ENCODE measurements at places on chromosomes 5 and 9.

- peak; percentile 74 for DNase-seq
Observed at GRCh38 chr9:19085295-19085694, 17.4 kb downstream of the HAUS6 start.

DNA sequence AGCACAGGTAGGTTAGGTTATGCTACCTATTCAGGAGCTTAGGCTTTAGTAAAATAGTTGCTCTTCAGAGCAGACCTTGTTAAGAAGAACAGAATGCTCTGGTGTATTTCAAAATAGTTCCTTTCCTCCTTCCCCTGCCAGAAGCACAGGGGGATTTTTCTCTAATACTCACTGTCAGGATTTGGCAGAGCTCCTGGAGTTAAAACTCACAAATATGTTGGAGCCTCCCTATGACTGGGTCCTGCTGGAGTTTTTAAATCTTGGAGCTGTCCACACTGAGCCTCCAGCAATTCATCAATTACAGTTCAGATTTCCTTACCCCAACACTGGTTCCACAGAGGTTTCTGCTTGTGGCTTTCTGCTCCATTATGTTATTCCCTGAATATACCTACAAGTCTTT lies 1233.8 kb upstream of the WWC1 start:
- no peak for DNase-seq

- DNase-seq, result no peak
Observed at GRCh38 chr5:158800481-158800880, 299.2 kb downstream of the EBF1 start.

GRCh38 chr5:146082798-146083197 lies 22.6 kb downstream of the PLAC8L1 start:
- peak; percentile 51 for DNase-seq

DNA sequence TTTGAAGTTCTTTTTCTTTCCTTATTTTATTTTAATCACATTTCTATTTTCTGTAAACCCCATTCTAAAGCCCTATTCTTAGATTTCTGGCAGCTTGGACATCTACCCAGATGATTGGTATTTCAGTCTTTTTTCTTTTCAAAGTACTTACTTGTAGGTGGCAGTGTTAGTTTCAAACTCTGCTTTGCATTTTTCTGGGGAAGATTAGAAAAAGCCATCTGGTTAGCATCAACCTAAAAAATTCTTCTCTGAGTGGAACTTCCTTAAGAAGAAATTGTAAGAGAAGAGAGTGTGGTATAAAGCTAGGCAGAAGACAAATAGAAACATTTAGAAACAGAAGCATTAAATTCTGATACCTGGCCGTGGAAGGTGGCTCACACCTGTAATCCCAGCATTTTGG lies 17.2 kb upstream of the TENT2 start:
- no peak for DNase-seq

- DNase-seq, result no peak
Observed at GRCh38 chr5:10478436-10478835, 36.8 kb downstream of the ROPN1L start.

- DNase-seq, result no peak
Observed at GRCh38 chr5:3695818-3696217, 100.2 kb downstream of the IRX1 start.

DNA sequence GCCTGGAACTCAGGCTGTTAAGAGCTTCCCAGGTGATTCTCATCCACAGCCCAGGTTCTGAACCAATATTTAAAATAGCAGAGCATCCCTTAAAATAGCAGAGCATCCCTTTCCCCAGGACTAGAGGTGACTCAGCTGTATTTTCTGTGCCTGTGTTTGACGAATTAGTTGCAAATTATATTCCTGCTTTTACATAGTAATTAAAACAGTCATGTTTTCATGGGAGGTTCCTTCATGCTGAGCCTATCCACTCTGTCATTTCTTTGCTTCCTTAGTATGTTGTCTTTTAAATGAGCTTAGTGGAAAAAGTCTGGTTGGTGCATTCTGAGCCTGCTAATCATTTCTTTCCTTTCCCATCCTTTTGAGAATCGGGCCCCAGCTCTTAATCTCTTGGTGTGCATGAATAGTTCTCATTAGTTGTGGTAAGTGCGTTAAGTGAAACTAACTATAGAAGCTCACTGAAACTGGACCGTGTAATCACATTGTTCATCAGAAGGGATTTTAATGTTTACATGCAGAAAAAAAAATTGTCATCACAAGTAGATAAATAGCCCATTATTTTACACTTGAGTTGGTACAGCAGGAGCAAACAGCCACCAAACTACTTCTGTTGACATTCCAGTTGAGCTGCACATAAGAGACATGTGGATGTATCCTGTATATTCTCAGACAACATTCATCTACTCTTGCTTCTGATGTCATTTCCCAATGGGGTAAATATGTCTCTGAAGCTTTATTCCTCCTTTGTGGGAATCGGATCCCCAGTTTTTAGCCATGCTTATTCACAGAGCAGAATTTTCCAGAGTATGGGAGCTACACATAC lies 596.9 kb upstream of the WWC1 start:
- DNase-seq, result no peak

- DNase-seq, result no peak
Observed at GRCh38 chr9:18499062-18499461, 25.1 kb downstream of the ADAMTSL1 start.

GRCh38 chr9:82757924-82758323 lies 305.0 kb downstream of the RASEF start:
- DNase-seq, result no peak

DNA sequence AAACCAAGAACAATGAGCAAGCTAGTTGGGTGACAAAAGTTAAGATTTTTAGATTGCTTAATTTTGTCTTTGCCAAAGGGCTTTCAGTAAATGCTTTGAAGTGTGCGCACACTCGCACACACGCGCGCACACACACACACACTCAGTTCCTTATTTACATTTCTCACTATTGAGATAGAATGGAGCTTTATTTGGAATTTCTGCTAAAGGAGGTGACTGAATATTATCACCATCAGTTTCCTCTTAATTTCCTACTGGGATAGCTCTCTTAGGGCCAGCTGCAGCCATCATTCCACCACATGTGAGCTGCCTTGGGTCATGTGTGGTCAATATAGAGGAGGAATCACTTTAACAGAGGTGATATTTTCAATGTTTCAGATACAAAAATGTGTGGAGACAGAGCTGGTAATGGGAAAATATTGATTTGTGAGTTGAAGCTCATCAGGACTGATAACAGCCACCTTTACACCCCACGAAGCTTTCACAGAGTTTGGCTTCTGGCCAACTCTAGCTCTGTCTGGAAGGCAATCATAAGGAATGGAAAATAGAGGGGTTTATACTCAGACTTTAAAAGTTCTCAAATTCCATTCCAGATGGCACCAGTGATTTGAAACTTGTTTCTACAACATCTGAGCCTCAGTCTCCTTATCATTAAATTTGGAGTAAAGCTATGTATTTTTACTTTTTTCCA lies 99.9 kb downstream of the MACIR start:
- no peak for DNase-seq

GRCh38 chr9:101309139-101309538 lies 75.7 kb downstream of the BAAT start:
- DNase-seq, result no peak

- no peak for DNase-seq
Observed at GRCh38 chr9:35690614-35691333, 1.0 kb upstream of the TPM2 start.

DNA sequence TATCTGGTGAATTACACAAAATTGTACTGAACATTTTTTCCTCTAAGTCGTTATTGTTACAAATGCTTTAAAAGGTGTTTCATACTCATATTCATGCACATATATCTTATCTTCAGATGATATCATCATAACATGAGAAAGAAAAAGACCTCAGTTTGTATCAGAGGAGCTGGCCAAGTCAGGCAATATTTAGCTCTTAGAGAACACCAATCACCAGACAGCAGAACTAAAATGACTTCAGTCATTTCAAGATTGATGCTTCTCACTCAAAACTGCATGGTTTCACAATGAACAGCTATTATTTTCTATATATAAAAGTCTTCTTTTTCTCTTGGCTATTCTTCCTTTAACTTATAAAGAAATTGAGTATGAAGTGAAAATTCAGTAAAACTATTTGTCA lies 44.6 kb downstream of the TSSK1B start:
- no peak for DNase-seq

DNA sequence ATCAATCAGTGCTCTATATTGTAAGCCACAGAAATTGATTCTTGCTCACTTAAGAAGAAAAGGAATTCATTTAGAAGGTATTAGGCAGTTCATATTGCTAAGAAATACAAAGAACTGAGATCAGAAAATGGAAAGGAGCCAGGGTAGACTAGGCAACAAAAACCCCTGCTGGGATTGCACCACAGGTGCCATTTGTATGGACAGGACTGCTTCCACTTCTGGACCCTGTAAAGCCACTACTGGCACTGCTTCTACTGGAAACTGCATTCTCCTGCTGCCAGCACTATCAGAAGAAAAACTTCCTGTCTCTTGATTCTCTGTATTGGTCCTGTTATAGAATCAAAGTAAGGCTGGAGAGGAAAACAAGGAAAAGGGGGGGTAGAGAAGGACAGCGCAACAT lies 45.9 kb downstream of the CERT1 start:
- no peak for DNase-seq

DNA sequence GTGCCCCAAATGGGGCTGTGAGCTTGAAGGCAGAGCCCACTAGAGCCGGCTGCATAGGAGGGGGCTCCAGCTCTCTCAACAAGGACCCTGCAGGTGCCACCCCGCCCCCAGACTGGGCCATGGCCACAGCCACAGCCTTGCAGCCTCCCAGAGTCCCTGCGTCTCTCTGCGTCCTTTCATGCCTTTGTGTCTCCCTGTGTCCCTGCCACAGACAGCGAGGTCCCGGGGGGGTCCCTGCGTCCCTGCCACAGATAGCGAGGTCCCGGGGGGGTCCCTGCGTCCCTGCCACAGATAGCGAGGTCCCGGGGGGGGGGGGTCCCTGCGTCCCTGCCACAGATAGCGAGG lies 6.3 kb downstream of the NOXA1 start:
- DNase-seq, result no peak

DNA sequence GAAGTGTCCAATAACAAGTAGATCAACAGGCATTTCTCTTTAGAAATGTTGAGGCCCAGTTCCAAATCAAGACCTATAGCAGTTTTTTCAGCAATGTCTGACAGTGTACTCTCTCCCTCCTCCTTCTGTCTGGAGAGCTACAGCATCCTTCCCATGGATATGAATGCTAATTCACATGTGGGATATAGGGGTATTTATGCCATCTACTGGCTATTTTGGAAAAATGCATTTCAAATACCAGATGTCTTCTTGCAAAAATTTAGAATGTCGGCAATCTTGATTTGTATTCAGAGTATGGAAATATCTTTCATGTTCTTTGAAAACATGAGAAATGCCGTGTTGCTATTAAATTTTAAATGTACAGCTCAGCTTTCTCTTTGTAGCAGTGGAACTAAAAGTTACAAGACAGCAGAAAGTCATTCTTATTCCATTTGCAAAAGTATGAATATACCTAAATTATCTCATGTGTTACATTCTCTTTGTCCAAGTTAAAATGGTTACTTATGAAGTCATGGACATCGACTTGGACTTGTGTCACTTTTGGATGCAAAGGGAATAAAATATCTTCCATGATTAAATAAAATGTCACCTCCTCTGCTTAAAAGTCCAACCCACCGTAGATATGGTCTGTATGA lies 647.8 kb downstream of the TAF11L14 start:
- DNase-seq, result no peak

DNA sequence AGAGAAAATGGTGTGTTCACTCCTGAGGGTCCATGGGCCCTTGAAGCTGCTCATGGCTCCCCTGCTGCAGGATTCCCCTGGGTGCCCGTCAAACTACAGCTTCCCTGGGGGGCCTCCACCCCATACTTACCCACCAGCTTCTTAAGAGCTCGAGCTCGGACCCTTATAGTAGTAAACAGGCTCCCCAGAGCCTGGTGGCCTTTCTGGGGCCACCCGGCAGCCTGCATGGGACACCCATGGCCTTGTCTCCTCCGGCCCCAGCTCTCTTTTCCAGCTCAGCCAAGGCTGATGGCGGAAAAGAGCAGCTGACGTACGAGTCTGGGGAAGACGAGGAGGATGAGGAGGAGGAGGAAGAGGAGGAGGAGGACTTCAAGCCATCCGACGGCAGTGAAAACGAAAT lies 4.2 kb upstream of the CEL start:
- no peak for DNase-seq

GRCh38 chr5:150576449-150576949 lies 64.0 kb upstream of the SYNPO start:
- DNase-seq, result no peak

- no peak for DNase-seq
Observed at GRCh38 chr9:135970128-135970815, 9.1 kb upstream of the UBAC1 start.

DNA sequence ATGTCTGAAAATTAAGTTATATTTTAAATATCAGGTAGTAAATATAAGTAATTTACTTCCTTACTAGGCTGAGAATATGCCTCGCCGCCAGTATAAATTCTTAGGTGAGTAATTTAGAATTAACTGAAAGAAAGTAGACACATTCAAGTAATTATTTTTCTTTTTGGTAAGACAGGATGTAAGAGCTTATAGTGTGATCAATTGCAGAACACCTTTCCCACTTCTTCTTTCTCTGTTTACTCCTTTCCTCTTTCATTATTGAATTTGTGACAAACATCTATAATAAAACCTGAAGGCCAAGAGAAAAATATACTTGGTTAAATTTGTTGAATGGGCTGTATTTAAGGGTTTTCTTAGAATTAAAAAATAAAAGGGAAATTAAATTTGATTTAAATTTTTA lies 195.1 kb upstream of the CDKN2B start:
- no peak for DNase-seq

- no peak for DNase-seq
Observed at GRCh38 chr5:1322036-1322900, 22.6 kb downstream of the CLPTM1L start.

GRCh38 chr5:96196407-96196806 lies 234.8 kb upstream of the ELL2 start:
- DNase-seq, result no peak

DNA sequence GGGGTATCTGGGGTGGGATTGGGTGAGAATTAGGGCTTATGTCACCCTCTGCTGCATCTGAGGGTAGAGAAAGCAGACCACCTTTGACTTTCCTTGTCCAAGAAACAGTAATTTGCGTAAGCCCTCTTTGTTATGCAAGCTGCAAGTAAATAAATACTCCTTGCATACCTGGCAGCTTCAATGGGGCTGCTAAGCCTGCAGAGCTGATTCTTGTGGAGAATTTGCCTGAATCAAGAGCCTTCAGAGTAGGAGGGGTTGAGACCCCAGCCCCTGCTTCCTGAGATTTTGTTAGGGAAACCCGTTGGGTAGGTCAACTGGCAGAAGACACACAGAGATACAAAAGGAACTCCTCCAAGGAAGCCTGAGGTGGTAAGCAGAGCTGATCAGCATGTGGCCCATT lies 515.1 kb downstream of the DMAC1 start:
- DNase-seq, result no peak

- DNase-seq, result no peak
Observed at GRCh38 chr5:140178482-140179116, 3.6 kb downstream of the CYSTM1 start.

GRCh38 chr9:8738945-8739344 lies 939.4 kb upstream of the DMAC1 start:
- DNase-seq, result no peak

- no peak for DNase-seq
Observed at GRCh38 chr5:163567811-163568210, 62.4 kb downstream of the MAT2B start.

Data from T-helper 2 cell (primary cell).